ENCODE measurements at places on chromosomes 11 and 22.

DNA sequence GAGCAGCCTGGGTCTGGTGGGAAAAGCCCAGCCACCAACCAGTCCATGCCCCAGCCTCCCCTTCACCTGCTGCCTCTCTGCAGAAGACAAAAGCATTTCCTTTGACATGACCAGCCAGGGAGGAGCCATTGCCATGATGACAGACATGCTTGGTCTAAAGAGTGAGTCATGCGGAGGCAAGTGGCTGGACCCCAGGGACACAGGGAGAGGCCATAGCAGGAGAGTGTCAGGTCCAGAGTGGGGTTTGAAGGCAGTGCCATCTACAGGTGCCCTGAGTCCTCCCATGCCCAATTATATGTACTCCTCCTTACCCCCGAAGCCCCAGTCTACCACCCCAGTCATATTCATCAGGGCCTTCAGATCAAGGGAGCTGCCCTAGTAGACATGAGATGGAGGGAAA is 67.4 kb downstream of the SCN3B start:
- DNase-seq: no peak

- DNase-seq: no peak
Observed at GRCh38 chr11:8105666-8106065, 24.7 kb downstream of the TUB start.

DNA sequence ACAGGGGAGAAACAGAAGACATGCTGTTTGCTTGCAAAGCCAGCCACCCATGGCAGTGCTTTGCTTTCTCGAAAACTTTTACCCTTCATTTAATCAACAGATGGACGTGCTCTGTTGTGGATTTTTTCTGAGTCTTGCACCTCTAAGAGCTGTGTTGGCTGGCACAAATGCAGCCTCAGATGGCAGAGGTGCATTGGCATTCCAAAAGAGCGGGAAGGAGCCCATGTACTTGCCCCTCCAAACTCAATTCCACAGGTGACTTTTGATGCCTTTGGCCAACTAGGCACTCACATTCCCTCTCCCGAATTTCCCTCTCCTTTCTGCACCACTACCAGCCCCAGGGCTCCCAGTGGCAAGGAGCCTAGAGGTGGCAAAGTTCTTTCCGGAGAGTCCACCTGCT is 1.2 kb downstream of the KIRREL3 start:
- DNase-seq: no peak

DNA sequence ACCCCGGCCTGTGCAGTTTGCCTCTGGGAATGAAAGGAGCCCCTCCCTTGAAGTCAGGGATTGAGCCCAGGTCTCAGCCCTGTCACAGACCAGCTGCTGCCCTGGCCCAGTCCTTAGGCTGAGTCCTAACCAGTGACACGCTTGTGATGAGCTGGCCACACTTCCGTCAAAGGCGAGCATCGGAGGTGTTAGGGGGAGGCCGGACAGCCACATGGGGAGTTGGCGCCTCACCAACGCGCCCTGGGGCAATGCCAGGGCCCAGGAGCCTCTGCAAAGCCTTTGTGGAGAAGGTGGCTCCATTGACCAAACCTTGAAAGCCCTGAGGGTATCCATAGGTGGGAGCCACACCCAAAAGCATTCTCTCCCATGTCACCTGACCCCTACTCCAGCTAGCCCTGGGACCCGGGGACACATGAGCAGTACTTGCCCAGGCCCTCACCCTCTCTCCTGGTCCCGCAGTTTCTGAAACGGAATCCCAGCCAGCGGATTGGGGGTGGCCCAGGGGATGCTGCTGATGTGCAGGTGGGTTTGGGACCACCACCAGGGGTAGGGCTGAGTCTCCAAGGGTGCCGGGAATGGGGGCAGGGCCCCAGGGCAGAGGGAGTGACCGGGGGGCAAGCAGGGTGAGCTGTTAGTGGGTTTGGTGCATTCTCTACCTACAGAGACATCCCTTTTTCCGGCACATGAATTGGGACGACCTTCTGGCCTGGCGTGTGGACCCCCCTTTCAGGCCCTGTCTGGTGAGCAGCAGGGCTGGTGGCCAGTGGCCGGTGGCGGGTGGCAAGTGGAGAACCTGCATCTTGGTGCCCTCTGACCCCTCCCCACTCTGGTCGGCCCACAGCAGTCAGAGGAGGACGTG is 3.7 kb downstream of the PTPRCAP start:
- no peak for DNase-seq

DNA sequence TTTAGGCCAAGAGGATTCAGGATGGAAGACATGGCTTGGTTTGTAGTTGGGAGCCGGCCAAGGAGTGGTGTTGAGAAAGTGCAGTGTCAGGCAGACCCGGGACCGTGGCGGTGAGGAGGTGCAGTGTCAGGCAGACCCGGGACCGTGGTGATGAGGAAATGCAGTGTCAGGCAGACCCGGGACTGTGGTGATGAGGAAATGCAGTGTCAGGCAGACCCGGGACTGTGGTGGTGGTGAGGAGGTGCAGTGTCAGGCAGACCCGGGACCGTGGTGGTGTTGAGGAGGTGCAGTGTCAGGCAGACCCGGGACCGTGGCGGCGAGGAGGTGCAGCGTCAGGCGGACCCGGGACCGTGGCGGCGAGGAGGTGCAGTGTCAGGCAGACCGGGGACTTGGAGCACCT is 59.7 kb downstream of the LRP5 start:
- DNase-seq: no peak

- DNase-seq: no peak
Observed at GRCh38 chr11:123371506-123372297, 58.4 kb upstream of the GRAMD1B start.
